ENCODE measurements at places on chromosomes 11 and 22.

DNA sequence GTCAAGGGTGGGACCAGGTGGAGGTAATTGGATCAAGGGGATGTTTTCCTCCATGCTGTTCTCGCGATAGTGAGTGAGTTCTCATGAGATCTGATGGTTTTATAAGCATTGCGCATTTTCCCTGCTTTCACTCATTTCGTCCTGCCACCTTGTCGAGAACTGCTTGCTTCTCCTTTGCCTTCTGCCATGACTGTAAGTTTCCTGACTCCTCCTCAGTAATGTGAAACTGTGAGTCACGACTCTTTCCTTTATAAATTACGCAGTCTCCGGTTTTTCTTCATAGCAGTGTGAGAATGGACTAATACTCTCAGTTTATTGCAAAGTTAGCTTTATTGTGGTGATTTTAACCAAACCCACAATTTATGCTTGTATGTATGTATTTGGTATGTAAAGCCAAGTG, 878.5 kb upstream of the ANO3 start:
- DNase-seq: no peak

DNA sequence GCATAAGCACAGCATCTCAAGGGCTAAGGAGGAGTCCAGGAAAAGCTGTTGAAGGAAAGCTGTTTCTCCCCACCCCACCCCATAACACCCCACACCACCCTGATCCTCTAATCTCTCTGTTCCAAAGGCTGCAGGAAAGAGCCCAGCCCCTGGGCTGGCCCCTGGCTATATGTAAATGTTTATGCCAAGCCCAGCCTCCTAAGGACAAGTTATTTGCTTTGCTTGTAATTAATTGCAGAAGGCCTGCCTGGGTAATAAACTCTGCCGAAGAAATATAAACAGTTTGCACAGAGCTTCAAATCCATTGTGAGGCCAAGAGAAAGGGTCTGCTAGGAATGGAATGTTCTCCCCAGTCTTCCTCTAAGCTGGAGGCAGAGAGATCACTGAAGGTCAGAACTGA, 21.2 kb downstream of the ARRB1 start:
- no peak for DNase-seq

GRCh38 chr11:89321401-89321800, 143.7 kb downstream of the TYR start:
- DNase-seq: no peak

DNA sequence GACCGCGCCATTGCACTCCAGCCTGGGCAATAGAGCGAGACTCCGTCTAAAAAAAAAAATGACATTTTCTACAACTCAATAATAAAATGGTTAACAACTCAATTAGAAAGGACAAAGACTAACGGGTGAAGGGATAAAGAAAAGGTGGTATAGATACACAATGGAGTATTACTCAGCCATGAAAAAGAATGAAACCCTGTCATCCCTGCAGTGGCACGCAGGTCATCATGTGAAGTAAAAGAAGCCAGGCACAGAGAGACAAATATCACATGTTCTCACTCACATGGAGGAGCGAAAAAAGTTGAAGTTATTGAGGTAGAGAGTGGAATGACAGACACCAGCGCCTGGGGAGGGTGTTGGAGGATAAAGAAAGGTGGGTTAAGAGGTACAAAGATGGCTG, 39.0 kb downstream of the WNT7B start:
- DNase-seq: no peak

DNA sequence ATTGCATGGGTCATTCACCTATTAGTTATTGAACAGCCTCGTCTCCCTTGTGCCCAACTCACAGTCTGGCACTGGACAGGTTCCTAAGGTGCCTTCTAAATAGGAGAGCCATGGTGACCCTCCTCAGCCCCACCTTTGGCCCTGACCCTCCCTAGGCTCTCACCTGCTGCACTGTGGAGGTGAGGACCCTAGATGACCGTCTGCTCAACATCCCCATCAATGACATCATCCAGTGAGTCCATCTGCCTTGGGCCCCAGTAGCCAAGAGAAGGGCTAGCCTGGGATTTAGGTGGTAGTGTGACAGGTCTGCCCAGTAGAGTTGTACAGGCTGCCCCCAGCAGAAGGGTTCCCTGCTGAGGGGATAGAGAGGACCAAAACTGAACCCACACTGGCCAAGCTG, 13.6 kb downstream of the UCP2 start:
- DNase-seq: no peak

DNA sequence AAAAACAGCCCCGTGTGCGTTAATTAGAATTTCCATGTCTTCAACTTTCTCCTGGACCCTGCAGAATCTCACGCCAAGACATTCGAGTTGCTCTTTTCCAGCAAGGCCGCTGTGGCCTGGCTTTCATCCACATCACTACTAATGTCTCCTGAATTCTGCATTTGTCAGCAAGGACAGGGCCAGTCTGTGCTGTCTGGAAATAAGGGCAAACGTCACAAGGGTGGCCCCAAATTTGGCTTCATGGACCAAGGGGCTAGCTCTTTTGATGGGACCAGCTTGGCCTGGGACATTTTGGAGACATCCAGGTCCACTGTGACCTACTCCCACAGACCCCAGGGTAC, 33.4 kb downstream of the KCNQ1OT1 start:
- no peak for DNase-seq

DNA sequence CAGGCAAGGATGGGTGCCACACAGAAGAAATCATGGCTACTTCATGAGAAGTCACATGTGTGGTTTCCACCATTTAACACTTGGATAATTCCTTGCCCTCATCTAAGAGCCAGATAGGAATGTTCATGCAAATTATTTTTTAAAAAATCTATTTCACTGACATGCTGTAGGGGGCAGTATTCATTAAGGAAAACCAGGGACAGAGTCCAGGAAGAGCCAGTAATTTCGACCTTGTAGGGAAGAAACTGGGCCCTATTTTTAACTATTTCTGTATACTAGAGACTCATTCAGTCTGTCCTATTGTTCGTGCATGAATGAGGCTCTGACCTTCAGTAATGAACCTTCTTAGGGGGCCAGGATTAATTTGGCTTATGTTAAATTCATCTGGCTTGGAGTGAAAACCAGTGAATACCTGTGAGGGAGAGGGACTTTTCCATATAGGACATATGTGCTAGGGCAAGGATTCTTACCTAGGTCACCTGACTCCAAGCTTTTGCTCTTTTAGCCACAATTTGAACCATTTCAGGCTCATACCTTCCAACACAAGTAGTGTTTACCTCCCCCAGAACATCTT, 192.7 kb downstream of the NAV2 start:
- DNase-seq: no peak

DNA sequence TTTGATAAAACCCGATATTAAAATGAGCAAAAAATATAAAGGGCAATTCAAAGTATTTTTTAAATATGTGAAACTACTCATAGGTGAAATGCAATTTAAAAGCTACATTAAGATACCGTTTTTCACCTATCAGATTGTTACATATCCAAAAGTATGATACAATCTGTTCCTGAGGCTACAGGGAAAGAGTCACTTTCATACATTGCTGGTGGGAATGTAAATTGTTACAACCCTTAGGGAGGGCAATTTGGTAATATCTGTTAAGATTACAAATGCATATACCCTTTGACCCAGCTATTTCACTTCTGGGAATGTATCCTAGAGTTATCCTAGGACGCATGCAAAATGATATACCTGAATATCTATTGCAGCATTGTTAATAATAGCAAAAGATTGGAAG, 132.1 kb downstream of the BLID start:
- DNase-seq: no peak

GRCh38 chr11:13713982-13714381, 45.5 kb downstream of the FAR1 start:
- DNase-seq: no peak

GRCh38 chr11:35272391-35272902, 133.5 kb downstream of the CD44 start:
- no peak for DNase-seq

- DNase-seq: no peak
These were observed 11.9 kb downstream of the UFD1 start for GRCh38 chr22:19466848-19467752.

- no peak for DNase-seq
These were observed 41.1 kb downstream of the MN1 start for GRCh38 chr22:27760474-27760873.
